ENCODE measurements at places on chromosomes 1 and 21.

DNA sequence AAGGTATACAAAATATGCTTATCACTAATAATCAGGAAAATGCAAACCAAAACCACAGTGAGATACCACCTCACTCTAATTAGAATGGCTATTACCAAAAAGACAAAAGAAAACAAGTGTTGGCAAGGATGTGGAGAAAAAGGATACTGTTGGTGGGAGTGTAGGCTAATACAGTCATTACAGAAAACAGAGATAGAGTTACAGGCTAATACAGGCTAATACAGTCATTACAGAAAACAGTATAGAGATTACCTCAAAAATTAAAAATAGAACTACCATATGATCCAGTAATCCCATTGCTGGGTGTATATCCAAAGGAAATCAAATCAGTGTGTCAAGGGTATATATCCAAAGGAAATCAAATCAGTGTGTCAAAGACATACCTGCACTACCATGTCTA, 238.4 kb downstream of the PLPP3 start:
- DNase-seq: no peak

DNA sequence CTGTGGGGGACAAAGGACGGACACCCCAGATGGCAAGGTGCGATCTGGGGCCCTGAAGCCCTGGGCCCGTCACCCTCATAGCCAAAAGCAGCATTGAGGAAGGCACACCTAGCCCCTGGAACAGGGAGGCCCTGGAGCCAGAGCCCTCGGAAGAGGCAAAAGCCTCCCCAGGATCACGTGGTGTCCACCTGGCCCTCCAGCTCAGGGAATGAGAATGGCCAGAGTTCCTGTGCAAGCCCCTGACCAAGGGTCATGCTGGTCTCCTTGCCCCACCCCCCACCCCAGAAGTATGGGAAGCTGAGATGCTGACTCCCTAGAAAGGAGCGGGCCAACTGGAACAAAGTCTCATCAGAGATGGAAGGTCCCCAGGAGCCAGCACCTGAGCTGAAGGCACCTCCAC, 1.0 kb upstream of the PDZK1IP1 start:
- DNase-seq: no peak

GRCh38 chr1:89692601-89693521, 59.9 kb downstream of the LRRC8C start:
- peak; percentile 27 for DNase-seq

DNA sequence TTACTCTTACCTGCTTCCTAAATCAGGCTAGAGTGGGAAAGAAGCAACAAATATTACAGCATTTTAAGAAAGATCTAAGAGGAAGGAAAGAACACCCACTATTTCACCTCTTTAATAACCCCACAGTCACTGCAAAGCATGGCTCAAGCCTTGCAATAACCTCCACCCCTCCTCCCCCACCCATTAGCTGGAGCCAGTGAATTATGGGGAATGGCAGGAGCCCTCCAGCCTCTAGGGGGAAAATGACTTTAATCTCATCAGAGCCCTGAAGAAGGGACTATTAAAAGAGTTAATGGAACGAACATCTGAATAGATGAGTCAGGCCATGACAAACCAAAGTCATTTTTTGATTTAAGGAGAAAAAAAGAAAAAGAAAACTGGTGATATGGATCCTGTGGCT, 630.7 kb upstream of the PLXNA2 start:
- no peak for DNase-seq

GRCh38 chr1:219580009-219580676, 32.8 kb downstream of the ZC3H11B start:
- DNase-seq: no peak

Data from activated CD4-positive, alpha-beta T cell treated with anti-CD3 and anti-CD28 coated beads, Interleukin-2, Interleukin-4, amounts not matched to agents 100 ng/mL and 50 ng/mL, durations not matched to agents 16 hours and 8 hours (primary cell).